ENCODE measurements at places on chromosomes 5 and 9.

GRCh38 chr5:9013147-9013546 lies 532.7 kb downstream of the SEMA5A start:
- DNase-seq = no peak

DNA sequence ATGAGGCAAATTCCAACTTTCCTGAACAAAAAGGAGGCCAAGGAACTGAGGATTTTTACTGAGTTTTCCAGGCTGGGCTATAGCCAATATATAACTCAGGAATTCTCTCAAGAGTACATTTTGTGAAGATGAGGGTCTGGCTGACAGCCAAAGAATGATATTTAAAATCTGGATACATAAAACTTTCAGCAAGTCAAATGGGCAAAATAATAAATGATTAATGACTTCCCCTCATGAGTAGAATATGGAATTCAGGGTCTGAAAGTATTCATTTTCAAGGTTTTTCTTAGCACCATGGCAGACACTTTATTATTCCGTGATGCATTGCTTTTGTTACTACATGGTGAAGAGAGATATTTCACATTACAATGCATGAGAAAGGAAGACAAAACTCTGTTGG lies 7.8 kb downstream of the FAM81B start:
- DNase-seq = no peak

DNA sequence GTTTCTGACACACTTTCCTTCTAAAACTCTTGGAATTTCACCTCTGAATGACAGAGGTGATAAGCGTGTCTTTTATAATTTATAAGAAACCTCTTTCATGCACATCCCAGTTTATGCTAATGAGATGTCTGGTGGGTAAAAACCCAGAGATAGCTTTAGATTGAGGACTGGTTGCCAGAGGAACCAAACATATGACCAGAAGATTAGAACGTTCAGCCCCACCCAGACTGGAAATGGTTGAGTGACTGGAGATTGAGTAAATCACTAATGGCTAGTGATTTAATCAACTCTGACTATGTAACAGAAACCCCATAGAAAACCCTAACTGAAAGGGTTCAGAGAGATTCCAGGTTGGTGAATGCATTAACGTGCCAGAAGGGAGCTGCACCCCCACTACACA lies 69.2 kb downstream of the CDH18 start:
- no peak for DNase-seq

- DNase-seq = no peak
These were observed 52.5 kb upstream of the IL7R start for GRCh38 chr5:35804201-35804653.

DNA sequence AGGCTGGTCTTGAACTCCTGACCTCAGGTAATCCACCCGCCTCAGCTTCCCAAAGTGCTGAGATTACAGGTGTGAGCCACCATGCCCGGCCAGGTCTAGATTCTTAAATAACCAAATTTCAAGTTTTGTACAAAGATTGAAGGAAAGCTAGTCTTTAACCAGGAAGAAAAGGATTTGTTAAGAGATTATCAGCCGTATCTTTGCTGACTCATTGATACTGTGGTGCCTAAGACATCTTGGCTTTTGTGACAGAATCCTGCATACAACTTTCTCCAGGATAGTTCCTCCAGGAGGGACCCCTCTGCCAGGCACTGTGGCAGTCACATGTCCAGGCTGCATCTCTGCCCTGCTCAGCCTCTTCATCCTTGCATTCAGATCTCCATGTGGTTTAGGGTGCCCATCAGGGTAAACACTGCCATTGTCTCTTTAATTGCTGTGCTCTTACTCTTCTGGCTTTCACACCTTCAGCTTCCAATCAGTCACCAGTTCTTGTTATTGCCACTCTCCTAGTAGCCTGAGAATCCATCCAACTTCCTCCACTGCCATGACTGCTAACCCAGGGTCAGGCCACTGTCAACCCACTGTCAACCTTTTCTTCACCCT lies 10.0 kb downstream of the MAP3K1 start:
- no peak for DNase-seq

GRCh38 chr5:170152767-170153166 lies 47.1 kb downstream of the FOXI1 start:
- DNase-seq = no peak

GRCh38 chr9:81459591-81459990 lies 229.8 kb downstream of the TLE1 start:
- no peak for DNase-seq

GRCh38 chr5:53067641-53068040 lies 41.9 kb downstream of the MOCS2 start:
- DNase-seq = no peak

DNA sequence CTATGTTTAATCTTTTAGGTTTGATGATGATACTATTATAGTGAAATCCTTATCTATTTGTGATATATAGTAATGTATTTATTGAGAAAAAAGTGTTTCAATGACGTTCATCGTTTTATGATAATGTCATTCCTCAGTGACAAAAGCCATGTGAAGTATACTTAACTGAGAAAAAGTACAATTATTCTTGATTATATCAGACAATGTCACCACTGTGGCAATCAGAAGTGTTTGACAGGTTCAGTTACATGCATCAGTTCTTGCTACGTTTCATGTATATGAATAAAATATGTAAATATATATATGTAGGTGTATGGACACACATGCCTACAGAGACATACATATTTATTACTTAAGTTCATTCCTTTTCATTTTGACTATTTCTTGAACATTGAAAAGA lies 341.5 kb upstream of the CDH10 start:
- no peak for DNase-seq

- no peak for DNase-seq
These were observed 1.7 kb downstream of the TLE1 start for GRCh38 chr9:81687521-81688261.

DNA sequence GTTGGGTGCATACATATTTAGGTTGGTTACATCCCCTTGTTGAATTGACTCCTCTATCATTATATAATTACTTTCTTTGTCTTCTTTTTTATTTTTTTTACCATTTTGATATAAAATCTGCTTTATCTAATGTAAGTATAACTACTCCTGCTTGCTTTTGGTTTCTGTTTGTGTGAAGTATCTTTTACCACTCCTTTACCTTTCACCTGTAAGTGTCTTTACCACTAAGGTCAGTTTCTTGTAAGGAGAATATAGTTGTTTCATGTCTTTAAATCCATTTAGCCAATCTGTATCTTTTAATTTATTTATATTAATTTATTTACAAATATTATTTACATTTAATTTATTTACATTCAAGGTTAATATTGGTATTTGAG lies 33.0 kb downstream of the INSL4 start:
- no peak for DNase-seq

DNA sequence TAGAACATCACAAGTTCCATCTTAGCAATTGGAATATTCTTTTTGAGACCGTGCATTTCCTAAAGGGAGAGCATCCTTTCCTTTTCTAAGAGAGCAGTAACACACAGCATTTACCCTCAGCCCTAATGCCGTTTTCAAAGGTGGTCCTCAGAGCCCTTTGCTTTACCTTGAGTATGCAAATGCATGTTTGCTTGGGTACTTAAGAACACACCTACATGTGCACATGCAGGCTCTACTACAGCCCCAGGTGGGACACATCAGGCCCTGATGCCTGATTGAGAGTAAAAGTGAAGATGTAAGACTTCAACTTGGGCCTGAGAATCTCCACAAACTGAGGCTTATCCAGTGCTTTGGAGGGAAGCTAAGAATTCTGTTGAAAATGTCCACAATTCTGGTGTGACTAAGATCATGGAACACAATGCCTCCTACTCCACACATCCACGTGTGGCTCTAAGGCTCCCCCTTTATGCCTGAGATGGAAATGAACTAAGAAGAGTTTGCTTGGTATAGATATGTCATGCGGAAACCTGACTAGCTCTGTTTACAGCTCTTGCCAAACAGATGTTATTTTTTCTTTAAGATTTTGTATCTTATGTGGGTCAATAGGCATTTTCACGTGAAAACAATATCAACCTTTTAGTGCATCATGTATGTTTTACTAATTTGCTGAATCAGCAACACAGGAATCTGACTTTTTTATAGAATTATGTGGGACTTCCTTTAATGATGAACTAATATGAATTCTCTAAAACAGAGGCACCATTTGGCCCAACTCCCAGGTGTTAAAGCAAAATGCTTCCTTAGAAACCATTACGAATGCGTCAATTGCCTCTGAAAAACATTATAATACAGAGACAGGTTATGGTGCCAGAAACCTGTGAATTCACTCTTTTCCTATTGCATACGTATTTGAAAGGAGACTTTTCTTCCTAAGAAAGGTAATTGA lies 48.9 kb upstream of the SLC2A8 start:
- DNase-seq = no peak
